Activated CD4-positive, CD25-positive, alpha-beta regulatory T cell treated with anti-CD3 and anti-CD28 coated beads, Interleukin-2, amount 50 U/mL, for 72 hours (primary cell): ENCODE measurements at places on chromosomes 3 and 15.

DNA sequence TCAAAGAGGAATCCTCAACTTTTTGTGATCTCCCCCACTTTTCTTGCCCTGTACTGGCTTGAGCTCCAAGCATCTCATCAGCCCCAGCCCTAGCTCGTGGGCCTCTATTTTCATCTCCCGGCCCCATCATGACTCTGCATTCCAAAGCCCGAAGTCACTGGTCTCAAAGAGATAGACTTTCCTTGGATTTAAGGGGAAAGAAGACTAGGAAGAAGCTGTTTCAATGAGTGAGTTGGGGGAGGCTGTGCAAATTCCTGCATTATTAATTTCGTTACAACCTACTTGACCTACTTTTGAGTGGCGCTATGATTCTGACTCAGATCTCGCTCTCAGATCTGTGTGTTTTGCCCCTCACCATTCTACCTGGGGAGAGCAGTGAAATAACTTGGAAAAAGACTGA, 266.6 kb upstream of the TBL1XR1 start:
- DNase-seq, result no peak

DNA sequence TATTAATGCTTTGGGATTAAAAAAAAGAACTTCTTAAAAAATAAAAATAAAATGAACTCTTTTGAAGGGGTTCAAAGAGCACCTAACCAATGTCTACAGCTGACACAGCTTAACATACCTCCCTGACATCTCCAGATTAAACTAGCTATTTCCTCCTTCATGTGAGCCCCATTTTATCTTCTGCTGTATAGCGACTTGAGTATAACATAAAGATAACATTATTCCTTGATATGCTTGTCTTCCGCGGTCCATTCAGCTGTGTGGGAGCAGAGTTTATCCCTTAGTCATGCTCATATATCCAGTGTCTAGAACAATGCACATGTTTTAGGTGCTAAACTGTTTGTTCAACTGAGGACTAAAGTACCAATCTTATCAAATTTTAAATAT, 7.8 kb upstream of the CHRM5 start:
- no peak for DNase-seq

DNA sequence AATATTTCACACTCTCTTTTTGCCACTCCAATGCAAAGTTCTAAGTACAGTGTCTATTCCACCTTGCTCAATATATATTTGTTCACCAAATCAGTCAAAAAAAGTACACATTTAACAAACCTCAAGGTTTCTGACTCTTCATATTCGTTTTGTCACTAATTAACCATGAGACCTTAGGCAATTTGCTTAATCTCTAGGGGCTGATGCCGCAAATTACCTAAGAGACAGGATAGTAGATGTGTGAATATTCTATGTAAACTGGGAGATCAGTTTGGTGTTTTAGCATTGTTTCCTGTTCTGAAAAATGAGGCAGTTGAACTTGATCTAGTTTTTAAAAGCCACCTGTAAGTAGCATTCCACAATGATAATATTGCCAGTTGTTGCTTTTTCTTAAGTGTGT, 182.5 kb upstream of the KCNH8 start:
- no peak for DNase-seq

- DNase-seq, result no peak
Observed at GRCh38 chr15:31195871-31196270, 94.3 kb upstream of the TRPM1 start.

- no peak for DNase-seq
Observed at GRCh38 chr3:154764856-154765640, 315.1 kb upstream of the MME start.
